ENCODE measurements at places on chromosomes 2 and 18.
A peak's percentile ranks its signal among the peaks of the same experiment; 100 is the strongest.

DNA sequence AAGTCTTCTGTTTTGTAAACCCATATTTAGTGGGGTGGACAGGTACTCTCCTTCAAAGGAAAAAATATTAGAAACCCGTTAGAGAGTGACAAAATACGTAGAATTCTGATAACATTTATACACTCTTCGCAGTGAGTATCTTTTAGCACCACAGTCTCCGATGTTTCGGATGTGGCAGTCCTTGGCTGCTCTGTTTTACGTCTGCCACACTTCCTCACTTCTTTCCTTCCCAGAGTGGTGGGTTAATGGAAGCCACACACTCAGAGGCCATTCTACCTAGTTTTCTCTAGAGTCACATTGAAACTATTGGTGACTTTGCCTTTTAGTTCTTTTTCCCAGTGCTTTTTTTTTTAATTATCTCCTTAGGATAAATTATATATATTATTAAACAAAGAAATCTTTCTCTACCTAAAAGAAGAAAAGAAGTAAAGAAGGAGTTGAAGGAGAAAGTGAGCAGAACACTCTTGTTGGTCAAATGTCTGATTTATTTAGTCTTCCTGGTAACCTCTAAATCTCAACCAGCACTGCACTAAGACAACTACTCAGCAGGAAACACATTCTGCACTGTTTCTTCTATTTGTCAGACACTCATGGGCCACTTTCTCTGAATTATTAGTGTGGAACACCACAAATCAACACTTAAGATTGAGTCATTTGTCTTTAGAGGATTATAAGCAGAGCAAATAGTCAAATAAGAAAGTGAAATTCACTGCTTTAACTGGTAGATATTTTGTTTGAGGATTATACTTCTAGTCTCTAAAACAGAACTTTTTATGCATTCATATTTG is 451.3 kb upstream of the TMEFF2 start:
- no peak for DNase-seq

DNA sequence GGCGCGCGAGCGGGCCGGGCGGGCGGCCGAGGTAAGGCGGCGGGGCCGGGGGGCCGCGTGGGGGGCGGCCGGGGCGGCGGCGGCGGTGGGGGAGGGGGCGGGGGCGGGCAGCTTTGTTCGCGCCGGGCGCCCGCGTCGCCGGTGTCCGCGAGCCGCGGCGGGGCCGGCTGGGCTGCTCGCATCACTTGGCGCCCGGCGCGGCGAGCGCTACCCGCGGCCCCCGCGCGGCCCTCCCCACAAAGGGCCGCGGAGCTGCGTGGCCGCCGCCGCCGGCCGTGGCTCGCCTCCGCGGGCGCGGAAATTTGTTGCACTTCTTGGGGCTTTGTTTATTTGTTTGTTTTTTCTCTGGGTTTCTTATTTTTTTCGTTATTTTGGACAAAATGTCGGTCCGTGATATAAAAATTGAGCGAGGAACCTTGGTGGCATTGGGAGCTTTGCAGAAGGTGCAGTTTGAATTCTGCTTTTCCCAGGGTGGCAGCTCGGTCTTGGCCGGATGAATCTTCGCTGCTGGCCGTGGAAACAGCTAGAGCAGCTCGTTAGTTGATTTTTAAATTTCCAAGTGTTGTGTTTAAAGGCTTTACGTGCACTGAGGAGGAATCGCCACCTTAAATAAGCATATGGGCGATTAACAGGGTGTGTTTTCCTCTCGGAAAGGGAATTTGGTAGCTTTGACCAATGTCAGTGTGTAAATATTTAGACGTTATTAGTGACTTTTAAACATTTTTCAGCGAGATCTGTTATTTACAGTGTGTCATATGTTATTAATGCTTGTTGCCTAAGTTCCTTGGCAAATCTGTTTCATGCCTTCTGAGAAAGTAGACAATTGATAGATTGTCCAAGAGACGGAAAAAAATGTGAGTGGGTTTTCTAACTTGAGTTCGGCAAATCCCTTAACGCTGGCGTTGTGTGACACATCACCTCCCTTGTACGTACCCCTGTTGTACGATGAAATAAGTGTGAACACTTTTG is 822 bp downstream of the UBE2E3 start:
- no peak for DNase-seq

DNA sequence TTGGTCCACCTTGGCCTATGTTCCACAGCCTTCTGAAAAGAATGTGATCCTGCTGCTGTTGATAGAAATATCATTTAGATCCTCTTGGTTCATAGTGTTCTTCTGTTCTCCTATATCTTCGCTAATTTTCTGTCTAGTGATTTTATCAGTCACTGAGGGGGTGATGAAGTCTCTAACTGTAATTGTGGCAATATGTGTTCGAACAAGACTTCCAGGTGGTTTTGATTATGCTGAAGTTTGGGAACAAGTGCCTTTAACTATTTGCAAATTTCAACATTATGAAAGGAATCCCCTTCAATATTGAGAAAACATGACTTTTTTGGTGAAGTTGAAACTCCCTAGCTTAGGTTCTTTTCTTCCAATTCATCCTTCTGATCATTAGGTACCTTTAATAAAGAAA is 140.4 kb downstream of the MTX2 start:
- no peak for DNase-seq

DNA sequence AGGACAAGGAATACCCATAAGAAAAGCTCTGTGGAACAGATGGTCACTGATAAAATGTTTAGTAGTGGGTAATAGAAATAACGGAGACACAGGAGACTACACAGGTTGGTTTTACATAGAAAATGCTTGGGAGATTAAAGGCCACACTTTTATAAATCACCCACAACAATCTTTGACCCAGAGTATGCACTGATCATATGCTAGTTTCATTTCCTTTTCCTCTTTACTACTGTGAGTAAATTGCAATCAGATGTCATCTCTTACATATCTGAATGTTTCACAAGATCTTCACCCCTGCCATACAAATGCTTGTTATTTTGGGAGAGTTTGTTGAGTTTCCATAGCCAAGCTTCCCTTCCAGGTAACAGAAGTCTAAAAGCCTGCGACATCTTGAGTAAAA is 978.4 kb upstream of the KLHL29 start:
- DNase-seq = no peak

DNA sequence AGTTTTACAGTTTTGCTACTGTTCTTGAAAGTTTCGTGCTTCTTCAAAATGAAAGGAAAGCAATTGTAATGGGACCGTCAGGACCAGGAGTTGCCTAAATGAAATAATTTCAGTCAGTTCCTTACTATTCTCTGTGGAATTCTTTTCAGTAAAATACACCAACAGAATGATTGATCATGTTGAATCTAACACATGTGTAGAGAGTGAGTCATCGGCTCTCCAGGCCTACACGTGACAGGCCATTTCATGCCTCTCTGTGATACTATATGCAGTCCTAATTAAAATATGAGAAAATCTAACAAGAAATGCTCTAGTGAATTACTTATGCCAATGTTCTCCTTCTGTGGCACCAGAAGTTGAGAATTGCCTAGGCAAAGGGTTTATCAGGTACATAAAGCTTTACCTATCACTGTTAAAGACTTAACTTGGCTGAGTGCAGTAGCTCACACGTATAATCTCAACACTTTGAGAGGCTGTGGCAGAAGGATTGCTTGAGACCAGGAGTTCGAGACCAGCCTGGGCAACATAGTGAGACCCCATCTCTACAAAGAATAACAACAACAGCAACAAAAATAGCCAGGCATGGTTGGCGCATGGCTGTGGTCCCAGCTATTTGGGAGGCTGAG is 199.4 kb downstream of the LRRTM1 start:
- DNase-seq = no peak

DNA sequence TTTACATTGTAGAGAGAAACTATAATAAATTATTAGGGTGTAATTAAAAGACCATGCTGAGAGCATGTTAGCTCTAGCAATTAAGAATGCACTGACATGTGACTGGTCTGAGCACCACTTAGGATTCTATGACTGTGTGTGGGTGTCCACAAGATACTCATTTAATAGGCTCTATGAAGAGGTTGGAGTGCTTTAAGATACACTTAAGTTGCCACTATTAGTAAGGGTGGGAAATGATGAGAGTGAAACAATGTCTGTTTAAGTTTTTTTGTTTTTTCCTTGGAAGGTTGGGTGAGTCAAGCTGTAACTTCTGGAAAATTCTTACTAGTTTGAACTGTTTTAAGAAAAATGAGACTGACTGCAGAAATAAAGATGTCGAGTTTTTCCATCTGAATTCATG is 1.8 kb upstream of the FAP start:
- no peak for DNase-seq

DNA sequence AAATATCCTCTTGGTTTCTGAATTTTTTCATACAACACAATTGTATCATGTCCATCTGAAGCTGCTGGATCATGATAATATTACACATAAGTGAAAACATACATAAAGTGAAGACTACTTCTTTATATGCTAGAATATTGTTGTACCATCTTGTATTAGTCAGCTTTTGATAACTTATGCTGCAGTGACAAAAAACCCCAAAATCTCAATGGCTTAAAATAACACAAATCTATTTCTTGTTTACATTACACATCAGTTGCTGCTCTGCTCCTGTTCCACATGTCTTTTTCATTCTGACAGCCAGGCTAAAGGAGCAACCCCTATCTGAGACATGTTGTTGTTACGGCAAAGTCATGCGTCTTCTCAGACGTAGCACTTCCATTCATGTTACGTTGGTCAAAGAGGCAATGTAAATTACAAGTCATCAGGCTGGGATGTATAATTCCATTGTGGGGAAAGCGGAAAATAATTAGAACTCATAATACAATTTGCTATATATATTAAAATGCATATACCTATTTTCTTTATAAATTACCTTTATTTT is 5.8 kb downstream of the TMSB10 start:
- DNase-seq = no peak

DNA sequence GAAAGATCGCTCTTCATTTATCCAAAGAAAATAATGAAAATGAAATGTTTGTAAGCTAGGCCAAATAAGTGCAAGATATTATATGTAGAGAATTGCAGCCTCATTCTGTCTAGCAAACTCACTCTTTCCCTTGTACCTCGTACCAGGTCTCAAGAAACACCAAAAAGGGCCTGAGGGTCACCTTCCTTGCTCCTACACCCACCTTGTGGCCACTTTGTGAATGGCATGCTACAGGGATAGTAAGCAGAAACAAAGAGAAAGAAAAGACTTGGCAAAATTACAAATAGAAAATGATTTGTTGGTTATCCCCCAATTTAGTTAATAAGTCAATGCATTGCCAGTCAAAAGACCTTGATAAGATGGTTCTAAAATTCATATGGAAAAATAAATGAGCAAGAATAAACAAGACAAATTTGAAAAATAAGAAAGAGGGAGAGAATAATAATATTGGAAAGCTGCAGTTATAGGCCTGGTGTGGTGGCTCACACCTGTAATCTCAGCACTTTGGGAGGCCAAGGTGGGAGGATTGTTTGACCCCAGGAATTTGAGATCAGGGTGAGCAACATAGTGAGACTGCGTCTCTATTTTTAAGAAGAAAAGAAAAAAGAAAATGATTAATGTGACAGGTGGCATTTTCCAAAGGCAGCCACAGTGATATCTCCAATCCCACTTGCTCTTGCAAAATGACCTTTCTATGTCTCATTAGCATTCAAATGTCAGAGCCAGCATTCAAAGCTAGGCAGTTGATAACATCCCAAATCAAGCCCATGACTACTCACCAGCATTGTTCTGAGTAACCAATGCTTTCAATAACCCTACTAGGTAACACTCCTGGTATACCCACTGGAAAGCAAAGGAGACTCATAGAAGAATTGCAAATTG is 38.8 kb upstream of the BMP10 start:
- peak; percentile 85 for DNase-seq

GRCh38 chr2:94992360-94992759 is 33.1 kb upstream of the MAL start:
- no peak for DNase-seq

DNA sequence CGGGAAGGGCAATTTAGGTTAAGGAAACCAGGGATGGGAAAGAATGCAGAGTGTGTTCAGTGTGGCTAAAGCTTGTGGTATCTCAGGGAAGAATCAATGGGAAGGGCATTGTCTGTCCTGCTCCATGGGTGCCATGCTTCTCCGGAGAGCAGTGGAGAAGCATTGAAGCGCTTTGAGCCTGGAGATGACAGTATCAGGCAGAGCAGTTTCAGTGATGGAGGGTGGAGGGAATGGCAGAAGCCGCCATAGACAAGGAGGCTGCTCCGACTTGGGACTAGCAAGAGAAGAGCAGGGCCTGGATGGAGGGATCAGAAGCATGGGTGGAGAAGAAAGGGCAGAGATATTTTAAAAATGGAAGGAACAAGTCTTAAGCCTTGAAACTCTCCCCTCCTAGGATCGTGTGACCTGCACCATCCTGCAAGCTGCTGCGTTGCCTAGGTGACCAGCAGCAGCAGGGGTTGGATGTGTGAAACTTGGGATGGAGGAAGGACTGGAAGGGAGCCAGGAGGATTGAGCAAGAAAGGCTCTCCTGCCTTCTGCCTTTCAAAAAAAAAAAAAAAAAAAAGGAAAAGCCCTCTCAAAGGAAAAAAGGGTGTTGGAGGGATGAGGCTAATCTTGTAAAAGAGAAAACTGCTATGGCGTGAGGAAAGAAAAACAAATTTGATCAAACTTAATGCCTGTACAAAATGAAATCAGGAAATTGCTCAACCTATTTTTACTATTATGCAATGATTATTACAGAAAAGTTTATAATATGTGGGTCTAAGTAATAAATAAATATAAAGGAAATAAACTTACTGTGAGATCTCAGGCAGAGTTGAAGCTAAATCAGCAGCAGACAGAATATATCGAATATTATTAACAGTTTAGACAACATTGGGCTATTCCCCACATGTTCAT is 493.8 kb upstream of the NRP2 start:
- DNase-seq = no peak

- DNase-seq = no peak
Observed at GRCh38 chr2:199136681-199137080, 321.1 kb downstream of the SATB2 start.

GRCh38 chr2:198141726-198142125 is 337.3 kb downstream of the PLCL1 start:
- no peak for DNase-seq

DNA sequence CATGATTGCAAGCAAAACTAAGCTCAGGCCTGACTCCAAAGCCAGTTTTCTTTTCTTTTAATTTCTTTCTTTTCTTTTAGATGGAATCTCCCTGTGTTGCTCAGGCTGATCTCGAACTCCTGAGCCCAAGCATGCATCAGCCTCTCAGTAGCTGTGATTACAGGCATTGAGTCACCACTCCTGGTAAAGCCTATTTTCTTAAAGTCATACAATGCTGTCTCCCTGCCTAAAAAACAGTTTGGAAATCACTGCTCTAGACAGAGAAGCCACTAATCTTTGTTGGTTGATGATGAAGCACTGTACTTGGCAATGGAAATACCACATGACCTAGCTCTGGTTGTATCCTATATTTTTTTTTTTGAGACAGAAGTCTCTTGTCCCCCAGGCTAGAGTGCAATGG is 33.1 kb upstream of the ZNF532 start:
- no peak for DNase-seq

DNA sequence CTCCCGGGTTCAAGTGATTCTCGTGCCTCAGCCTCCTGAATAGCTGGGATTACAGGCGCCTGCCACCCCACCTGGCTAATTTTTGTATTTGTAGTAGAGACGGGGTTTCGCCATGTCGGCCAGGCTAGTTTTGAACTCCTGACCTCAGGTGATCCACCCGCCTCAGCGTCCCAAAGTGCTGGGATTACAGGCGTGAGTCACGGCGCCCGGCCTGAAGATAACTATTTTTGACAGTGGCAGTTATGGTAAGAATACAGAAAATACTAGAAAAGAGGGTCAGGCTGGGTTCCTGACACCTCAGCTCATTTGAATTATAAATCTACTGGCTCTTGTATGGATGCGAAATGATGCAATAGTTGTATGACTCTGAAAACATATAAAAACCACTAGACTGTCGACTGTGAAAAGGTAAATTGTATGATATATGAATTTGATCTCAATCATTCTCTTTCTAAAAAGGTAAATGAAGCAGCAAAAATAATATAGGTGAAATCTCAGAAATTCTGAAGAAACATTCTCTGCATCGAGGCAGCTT is 11.1 kb upstream of the DGKD start:
- no peak for DNase-seq

Data from glutamatergic neuron (in vitro differentiated cells).